ENCODE measurements at places on chromosomes 5 and 9.

DNA sequence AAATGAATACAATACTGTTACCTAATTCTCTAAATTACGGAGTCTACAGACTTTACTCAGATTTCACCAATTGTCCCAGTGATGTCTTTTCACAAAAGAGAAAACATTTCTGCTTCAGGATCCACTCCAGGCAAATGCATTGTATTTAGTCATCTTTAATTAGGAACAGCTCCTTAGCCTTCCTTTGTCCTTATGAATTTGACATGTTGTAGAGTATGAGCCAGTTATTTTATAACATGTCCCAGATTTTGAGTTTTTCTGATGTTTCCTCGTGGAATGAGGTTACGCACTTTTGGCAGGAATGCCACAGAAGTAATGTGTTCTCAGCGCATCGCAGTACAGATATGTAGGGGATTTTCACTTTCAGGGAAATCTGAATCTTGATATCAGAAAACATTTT is 10.5 kb downstream of the HABP4 start:
- DNase-seq: no peak

DNA sequence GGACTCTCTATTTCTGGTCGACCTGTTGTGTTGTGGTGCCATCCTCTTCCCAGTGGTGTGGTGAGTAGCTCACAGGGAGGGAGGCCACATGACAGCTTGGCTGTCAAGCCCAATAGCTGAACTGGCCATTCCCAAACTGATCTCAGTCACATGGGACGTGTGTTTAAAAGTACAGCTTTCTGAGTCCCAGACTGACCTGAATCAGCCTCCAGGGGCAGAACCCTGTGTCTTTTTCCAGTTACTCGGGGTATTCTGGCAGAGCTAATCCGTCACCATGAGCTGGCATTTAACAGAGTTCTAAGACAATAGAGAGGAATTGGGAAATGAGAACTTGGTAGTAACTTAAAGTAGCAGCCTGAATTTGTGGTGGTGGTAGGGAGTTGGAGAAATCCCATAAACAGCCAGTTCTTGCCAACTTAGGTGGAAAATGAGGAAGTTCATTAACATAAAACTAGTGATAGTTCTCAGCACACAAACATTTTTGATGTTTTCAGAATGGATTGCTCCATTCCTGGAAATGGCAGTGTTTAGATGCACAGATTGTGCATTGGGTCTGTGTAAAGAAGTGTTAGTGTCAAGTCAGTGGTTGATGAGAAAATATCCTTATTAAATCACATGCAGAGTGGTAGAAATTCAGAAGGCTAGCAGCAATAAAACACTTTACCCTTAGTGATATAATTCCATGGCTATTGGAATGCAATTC is 50.9 kb downstream of the GPR107 start:
- DNase-seq: no peak

DNA sequence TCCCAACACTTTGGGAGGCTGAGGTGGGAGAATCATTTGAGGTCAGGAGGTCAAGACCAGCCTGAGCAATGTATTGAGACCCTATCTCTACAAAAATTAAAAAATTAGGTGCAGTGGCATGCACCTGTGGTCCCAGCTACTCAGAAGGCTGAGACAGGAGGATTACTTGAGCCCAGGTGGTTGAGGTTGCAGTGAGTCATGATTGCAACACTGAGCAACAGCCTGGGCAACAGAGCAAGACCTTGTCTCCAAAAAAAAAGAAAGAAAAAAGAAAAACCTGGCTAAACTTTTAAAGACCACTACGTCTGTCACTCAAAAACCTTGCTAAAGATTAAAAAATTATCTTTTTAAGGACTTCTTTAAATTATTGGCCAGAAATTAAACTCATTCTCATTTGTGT is 59.8 kb upstream of the ABCA1 start:
- no peak for DNase-seq

DNA sequence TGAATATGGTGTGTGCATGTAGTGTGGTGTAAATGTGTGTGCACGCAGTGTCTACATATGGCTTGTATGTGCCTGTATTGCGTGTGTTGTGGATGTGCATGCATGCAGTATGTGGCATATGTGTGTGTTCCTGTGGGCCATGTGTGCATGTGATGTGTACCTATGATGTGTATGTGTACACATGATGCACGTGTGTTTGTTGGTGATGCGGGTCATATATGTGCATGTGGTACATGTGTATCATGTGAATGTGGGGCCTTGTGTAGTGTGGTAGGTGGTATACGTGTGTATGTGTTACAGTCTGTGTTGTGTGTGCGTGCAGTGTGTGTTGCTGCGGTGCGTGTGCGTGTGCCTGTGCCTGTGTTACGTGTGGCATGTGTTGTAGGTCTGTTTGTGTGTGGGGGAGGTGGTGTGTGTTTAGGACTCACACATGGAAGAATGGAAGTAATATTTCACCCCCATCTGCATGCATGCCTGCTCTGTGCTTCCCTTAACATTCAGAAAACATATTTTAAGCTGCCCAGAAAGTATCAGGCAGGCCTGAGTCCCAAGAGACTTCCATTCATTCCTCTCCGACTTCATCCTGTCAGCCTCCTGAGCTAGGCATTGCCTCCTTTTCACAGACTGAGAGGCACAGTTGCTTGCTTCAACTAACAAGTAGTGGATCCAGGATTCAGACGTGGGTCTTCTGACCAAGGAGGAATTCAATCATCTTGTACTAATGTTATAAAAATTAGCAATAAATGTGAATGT is 55.4 kb upstream of the RUFY1 start:
- no peak for DNase-seq

DNA sequence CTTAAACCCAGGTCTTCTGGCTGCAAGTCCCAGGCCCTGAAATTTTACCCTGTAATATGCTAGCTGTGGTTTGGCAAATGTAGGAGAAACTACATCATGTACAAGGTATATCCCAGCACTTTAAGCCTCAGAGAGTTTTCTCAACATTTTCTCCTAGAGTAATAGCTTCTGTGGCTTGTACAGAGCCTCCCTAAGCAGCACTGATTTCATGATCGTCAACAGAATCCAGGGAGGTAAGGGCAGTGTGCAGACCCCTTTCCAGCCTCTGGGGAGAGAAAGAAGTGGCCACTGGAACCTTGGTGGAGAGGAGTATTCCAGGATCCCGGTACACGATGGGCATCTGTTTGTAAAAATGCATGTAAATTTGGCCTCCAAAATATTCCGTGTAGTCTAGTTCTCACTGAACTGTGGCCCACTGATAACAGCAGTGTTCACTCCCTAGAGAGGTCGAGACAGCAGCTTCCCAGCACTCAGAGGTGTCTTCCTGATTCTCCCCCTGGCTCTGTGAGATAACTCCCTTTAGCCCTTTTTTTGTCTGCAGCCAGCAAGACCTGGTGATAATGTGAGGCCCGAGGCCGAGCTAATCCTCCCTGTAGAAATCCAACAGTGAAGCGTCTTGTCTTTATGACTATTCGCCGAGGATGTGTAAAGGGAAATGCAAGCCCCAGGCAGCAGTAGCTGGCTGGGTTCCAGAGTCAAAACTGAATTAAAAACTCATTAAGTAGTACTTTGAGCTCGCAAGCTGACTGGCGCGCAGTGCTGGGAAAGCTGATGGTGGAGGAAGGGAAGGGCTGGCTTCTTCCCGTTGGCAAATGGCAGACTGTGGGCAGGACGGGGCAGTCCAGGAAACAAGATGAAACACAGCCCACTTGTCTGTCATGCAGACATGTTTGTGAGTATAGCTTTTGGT is 59.0 kb downstream of the MAP1B start:
- DNase-seq: no peak

DNA sequence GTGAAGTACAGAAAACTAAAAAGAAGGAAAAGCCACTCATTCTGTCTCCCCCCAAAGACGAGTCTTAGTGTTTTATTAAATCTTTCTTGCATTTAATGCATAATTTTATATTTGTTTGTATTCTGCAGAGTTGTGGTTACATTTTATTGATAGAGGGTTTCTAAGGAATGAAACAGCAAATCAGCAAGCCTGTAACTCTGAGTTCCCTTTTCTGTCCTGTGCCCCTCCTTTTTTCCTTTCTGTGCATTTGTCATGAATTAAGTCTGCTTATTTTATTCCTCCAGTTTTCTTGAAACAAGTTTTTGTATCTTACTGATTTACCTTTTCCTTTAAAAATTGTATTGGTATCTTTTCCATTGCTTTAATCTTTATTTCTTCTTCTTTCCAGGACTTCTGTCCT is 132.8 kb downstream of the MUSK start:
- no peak for DNase-seq

DNA sequence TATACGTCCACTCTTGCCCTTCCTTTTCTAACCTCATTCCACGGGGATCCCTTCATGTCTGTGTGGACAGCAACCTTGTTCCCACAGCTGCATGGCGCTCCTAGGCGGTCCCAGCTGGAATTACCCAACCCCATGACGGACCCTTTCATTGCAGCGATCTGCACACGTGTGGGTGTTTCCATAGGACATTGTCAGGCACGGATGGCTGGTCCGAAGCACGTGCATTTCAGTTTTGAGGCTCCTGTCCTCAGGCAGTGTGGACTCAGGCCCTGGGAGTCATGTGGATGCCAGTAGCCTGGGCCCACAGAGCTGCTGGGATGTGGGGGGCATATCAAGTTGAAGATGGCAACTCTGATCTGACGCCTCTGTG is 15.0 kb downstream of the CARD19 start:
- DNase-seq: no peak

DNA sequence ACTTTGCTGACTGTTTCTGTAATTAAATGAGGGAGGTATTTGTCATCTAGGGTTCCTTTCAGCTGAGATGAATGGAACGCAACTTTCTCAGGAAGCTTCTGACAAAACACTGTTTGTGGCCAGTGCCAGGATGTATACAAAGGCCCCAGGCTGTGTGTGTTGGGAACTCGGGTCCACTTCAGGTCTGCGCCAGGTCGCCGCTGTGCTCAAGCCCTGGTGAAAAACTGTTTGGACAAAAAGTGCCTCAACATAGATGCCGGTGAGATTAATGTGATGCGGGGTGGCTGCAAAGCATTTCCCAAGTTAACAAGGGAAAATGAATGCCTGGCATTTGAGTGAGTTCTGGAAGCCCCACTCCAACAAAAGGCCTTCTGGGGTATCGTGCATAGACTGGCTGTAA is 156.4 kb downstream of the GABBR2 start:
- no peak for DNase-seq

DNA sequence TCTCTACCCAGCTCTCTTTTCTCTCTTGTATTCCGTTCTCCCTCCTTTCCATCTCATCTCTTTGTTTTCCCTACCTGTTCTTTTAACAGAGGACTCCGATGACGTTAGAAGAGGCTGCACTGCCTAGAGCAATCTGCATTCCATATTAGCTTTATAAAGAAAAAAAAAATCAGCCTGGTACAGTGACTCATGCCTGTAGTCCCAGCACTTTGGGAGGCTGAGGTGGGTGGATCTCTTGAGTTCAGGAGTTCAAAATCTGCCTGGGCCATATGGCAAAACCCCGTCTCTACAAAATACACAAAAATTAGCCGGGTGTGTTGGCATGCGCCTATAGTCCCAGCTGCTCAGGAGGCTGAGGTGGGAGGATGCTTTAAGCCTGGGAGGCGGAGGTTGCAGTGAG is 49.0 kb downstream of the DAPK1 start:
- DNase-seq: no peak

GRCh38 chr9:136665111-136665703 is 2.5 kb downstream of the EGFL7 start:
- no peak for DNase-seq

DNA sequence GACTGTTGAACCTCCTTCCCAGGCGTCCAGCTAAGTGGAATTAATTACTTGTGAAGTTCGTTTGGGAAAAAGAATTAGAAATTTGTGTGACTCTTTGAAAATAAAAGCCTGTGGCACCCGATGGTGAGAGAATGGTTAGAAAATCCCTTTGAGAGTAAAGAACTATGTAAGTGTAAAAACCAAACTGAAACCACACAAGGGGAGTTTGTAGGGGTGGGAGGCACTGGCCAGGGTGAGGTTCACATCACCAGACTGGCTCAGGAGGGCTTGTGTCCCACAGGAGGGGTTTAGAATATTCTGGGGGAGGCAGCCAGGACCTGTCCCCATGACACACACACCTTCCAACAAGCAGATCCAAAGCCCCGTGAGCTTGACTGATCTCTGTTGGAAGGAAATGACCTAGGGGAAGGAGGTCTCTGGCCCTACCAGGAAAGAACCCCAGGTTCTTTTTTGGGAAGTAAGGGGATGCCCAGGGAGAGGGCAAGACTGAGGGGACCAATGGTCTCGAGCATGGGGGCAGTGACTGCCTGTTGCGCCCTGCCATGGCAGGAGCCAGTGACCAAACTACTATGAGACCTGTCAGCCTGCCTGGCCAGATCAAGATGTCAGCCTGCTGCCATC is 4.3 kb downstream of the SPATA24 start:
- DNase-seq: no peak

DNA sequence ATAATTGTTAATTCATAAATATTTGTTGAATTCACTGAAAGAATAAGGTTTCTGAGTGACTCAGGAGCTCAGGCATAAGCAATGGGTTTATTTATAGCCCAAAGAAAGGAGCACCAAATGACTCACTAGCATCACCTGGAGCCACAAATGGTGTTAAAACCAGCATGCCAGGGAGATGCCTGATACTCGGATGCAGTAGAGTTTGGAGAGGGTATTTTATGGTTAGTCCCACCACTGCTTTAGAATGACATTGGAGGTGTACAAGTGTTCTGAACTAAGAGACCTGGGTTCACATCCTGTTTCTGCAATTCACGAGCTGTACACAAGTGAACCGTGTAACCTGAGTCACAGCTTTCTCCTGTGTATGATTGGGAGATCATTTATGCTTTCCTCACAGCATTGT is 25.2 kb downstream of the CCL28 start:
- DNase-seq: no peak

GRCh38 chr5:179615203-179615602 is 8.3 kb downstream of the HNRNPH1 start:
- no peak for DNase-seq

DNA sequence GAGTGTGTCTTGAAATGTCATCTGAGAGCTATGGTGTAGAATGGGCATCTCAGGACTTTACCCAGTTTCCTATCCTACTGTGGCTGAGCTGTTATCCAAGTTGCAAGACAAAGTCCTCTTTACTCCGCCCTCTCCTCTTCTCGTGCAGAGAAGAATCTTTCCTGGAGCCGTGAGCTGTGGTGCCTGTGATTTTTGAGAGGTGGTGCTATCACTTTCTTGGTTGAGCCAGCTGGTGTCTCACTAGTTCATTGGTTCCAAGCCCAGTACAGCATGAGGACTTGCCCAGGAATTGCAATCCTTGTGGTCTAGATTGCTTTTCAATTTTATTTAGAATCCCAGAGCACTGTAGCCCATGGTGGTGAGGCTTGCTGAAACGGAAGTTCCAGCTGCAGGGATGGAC is 2300.3 kb downstream of the MAT2B start:
- no peak for DNase-seq

DNA sequence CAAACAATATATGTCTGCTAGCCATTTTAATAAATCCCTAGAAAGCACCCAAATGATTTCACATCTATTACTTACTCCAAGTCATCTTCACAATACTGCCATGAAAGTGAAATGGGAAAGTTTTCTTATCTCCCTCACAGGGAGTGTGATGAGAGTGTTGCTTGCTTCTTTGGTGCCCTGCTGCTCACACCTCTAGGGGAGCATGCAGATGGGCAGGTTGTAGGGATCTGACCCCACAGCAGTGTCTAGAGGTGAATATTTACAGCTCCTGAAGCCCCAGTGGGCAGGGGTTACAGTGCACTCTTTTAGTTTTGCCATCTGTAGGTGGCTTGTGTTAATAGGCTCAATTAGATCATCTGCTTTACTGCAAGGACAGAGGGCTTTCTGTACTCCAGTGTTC is 173.2 kb downstream of the GABRG2 start:
- no peak for DNase-seq

- no peak for DNase-seq
These were observed 280.2 kb downstream of the SEMA5A start for GRCh38 chr5:9265441-9266287.
